H1 (cell line): ENCODE measurements at places on chromosomes 5 and 9. TPM values are rescaled to one million over a fixed set of nuclear protein-coding genes. Genes with fewer than 3 reads are reported as not detected.
A peak's percentile ranks its signal among the peaks of the same experiment; 100 is the strongest.

DNA sequence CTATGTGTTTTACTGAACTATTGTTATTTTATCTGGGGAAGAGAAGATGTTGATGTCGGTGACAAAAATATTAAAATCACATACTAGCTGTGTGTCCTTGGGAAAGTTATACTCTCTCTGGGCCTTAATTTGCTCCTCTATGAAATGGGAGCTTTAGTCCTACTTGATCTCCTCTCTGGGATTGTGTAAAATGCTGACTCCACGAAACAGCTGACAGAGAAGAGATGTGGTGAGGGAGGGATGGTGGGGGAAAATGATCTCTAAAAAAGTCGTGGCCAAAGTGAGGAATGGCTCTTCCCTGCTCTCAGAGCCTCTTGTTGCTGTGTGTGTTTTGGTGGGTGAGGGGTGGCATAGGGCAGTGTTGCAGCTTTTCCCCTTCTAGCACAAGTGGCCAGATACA lies 173.7 kb downstream of the MELK start:
- DNase-seq: no peak

DNA sequence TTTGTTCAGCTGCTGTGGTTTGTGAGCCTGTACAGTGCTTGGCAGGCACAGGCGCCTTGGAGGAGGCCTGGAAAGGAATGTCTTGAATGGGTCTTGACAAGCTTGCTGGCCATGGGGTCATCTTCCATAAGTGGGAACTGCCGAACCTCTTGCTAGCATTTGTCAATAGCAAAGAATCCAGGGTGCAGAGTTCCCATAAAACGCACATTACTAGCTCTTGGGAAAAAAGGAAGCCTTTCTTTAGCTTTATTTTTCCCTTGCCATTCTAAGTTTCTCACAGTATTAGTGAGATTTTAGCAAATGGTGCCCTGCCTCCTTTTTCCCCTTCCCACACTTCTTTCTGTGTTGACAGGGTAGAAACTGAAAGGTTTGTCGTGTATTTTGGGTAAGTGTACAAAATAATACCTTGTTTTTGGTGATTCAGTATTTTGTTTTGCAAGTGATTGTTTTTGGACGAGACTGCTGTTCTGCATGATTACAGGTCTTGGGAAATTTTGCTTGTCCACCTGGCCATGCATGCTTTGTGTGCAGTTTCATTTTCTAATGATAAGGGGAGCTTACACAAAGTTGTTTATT lies 82.0 kb downstream of the ADGRV1 start:
- DNase-seq: no peak

- DNase-seq: no peak
Measured at GRCh38 chr9:72203205-72203803, 54.1 kb downstream of the GDA start.

DDX46 gene
- 100.0 and 110 TPM in 2 replicates for total RNA-seq

DNA sequence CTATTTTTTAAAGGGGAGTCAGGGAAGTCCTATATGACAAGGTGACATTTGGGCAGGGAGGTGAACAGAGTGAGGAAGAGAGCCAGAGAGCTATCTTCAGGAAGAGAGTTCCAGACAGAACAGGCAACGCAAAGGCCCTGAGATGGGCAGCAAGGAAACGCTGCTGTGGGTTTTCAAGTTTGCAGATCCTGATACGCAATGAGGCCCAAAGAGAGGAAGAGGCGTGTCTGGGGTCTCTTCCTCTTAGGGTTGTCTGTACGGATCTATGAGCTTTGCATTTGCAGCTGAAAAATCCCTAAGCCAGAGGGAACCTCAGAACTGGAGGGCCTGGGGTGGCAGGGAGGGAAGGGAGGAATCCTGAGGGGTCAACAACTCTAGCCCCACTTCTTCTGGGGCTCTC lies 13.6 kb downstream of the FAT2 start:
- DNase-seq: no peak

MTMR12 gene
- total RNA-seq: 49.3 and 59.3 TPM in 2 replicates

LCN1 gene
- total RNA-seq: not detected in 2 replicates

EGFL7 gene
- total RNA-seq: 37.8 and 39.8 TPM in 2 replicates

DNA sequence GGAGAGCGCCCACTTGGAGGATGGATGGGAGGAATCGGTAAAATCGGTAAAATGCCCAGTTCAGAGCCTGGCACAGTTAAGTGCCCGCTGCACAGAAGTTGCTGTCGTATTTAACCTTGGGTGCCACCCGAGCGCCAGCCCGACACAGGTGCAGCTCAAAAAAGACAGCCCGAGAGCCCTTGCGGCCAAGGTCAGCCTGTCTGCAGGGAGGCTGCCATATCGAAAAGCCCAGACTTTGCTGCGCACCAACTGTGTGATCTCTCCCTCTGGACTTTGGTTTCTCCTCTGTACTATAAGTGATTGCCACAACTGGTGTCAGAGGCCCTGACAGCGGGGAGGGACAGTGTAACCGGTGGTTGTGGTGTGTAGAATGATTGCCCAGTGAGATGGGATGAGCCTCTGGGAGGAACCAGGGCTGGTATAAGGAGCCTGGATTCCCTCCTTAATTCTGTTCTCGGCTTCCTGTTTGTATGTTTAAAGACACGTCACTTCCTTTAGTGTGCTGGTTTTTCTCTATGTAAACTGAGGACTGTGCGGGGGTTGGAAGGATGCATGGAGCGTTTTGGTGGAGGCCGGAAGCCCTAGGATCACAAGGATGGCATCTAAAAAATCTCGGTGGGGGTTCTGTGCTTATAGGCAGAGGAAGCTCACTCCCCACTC lies 792 bp downstream of the NTMT1 start:
- no peak for DNase-seq

DNA sequence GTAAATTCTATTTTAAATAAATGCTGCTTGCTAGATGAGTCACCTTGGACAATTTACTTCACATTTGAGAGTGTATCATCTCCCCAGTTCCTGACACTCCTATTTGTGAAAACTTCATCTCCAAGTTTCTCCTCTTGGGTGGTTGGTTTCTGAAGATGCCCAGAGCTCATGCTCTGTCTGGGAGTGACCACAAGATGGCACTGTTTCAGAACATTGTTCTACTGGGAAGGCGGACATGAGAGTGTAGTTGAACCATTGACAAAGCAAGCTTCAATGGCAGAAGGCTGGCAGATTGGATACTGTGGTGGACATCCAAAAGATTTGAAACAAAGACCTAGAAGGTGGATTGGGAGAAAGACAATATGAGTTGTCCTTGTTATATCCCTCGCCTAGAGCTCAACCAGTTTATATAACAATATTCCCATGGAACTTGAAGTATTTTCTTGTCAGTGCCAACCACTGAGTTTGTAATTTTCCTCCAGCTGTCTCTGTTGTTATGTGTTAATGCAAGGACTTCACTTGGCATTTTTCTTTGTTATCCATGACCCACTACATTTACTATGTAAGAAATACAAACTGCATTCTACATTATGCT lies 234.3 kb upstream of the ANKH start:
- DNase-seq: peak; percentile 67

IFNA4 gene
- not detected in 2 replicates for total RNA-seq
